ENCODE measurements at places on chromosomes 12 and 14. TPM values are rescaled to one million over a fixed set of nuclear protein-coding genes. Genes with fewer than 3 reads are reported as not detected.

The LAG3 gene
- total RNA-seq, result 10.6 TPM

The AQP5 gene
- total RNA-seq, result not detected

The GRIP1 gene
- 3.6 TPM for total RNA-seq

The POTEM gene
- not detected for total RNA-seq

The ENDOU gene
- total RNA-seq, result not detected

The TTC8 gene
- total RNA-seq, result 2.7 TPM

The MANSC1 gene
- 1.3 TPM for total RNA-seq

The SPTB gene
- total RNA-seq, result 0.13 TPM

The CLEC9A gene
- total RNA-seq, result not detected

The SLC24A4 gene
- 0.14 TPM for total RNA-seq

The GMPR2 gene
- 81.2 TPM for total RNA-seq

The SVOP gene
- not detected for total RNA-seq

The CNTN1 gene
- not detected for total RNA-seq

The DPY19L2 gene
- total RNA-seq, result 2.9 TPM

The RTN1 gene
- not detected for total RNA-seq

The TRPV4 gene
- not detected for total RNA-seq

The INHBE gene
- not detected for total RNA-seq

The SLCO1B1 gene
- not detected for total RNA-seq

The KITLG gene
- 0.66 TPM for total RNA-seq

The RTL1 gene
- total RNA-seq, result not detected

The COX8C gene
- total RNA-seq, result not detected

The HVCN1 gene
- total RNA-seq, result 16.5 TPM

The NUDT14 gene
- total RNA-seq, result 10.0 TPM

The MSRB3 gene
- total RNA-seq, result 0.22 TPM

The CCDC196 gene
- total RNA-seq, result not detected

The SLC6A15 gene
- total RNA-seq, result not detected

All from T-cell (primary cell).